Ovary (tissue), 10 donors: ENCODE measurements at places on chromosomes 11 and 22.

GRCh38 chr22:17665854-17666253 lies 27.3 kb downstream of the BCL2L13 start:
- DNase-seq = no peak

DNA sequence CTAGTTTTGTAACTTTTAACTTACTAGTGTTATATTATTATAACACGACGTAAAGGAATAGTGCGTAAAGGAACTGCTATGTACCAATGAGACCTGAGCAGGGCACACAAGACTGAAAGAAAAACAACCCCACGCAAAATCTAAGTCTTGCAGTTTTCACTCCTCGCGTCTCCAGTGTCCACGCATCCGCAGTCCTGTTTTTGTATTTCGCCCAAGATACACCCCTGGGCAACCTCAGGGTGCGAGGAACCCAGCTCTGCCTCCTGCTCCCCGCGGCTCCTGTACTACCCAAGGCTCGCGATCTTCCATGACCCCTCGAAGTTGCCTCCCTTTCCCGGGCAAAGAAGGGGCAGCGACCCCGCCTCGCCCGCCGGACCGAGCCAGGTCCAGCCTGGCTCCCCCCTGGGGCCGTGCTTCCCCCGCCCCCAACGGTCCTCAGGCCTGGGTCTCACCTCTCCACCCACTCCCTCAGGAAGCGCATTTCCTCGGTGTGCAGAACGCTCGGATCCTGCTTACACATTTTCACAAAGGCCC lies 393 bp downstream of the ST13 start:
- DNase-seq = no peak

- DNase-seq = peak; percentile 78
Measured at GRCh38 chr11:64148226-64148916, 17.5 kb downstream of the MACROD1 start.

GRCh38 chr11:78796956-78797355 lies 222.3 kb upstream of the NARS2 start:
- DNase-seq = no peak

DNA sequence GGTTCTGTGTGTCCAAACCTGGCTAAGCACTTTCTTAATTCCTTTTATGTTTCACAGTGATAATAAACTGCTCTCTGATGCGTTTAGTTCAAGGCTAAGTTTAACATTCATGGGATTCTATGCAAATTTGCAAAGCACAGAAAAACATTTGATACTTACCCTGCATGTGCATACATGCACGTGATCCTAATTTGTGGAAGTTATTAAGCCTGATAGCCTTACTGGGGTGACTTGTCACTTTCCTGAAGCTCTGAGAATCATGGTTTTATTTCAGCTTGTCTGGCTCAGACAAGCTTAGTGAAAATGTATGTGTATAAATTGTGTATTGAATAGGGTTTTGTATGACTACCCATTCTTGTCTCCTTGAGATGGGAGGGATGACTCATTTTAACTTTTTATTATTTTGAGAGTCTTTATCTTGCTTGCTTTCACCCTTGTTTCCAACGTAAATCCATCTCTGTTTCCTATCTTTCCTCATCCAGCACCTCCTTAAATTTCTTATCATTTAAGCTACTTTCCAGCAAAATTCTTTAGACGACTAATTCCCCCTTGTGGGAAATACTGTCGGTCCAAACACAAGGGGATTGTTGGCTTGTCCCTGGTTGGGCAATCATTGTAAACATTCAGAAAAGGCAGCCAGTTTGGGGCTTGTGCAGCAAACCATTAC lies 167.1 kb downstream of the C11orf91 start:
- DNase-seq = no peak

DNA sequence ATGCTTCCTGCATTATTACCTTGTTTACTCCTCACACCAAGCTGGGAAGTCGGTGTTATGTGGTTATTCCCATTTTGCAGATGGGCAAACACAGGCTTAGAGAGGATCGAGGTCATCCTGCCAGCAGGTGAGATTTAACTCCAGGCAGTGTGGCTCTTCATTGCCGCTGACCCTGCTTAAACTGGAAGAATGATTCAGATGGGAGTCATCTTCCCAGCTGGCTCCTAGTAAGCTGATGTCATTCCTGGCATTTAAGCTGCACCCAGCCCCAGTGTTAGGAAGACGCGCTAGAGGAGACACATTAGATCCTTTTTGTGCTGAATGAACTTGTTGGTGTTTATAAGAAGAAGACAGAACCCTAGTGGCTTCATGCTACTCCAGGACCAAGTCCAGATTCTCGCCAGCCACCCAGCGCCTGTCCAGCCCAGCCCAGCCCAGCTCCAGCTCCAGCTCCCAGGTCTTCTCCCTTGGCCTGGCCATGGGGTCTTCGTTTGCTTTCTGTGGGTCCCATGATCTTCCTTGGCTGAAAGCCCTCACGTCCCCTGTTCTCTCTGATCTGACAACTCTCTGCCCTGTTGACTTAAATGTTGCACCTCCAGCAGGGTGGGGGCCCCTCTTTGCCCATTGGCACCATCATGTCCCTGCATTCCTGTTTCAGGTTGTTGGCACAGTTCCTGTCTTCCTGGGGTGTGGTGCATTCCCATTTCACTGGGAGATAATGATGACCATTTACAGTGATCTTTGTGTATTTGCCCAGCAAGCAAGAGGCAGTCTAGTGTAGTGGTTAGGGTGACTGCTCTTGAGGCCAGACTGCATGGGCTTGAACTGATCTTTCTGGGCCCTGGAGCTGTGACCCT lies 13.6 kb downstream of the PARVB start:
- DNase-seq = peak; percentile 57

- DNase-seq = no peak
Measured at GRCh38 chr22:20965888-20966855, 883 bp upstream of the AIFM3 start.

- DNase-seq = no peak
Measured at GRCh38 chr11:116539211-116539610, 233.6 kb downstream of the BUD13 start.

- no peak for DNase-seq
Measured at GRCh38 chr22:49391436-49391835, 436.2 kb downstream of the BRD1 start.

GRCh38 chr11:19673924-19674729 lies 38.5 kb upstream of the NAV2 start:
- peak; percentile 16 for DNase-seq

DNA sequence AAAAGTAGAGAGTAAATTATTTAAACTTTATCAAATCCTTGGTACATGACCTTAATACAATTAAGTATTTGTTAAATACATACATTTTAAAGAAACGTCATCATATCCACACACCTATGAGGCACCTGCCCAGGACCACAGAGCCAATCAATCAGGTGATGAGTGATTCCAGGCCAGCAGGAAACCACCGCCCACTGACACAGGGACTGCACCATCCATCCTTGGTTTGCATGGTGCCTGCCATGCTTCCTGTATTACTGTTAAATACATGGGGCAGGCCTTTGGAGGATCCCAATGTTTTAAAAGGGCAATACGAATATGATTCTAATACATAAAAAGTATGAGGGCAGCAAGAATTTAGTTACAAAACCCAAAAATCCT lies 7.0 kb upstream of the TBC1D10A start:
- DNase-seq = no peak

DNA sequence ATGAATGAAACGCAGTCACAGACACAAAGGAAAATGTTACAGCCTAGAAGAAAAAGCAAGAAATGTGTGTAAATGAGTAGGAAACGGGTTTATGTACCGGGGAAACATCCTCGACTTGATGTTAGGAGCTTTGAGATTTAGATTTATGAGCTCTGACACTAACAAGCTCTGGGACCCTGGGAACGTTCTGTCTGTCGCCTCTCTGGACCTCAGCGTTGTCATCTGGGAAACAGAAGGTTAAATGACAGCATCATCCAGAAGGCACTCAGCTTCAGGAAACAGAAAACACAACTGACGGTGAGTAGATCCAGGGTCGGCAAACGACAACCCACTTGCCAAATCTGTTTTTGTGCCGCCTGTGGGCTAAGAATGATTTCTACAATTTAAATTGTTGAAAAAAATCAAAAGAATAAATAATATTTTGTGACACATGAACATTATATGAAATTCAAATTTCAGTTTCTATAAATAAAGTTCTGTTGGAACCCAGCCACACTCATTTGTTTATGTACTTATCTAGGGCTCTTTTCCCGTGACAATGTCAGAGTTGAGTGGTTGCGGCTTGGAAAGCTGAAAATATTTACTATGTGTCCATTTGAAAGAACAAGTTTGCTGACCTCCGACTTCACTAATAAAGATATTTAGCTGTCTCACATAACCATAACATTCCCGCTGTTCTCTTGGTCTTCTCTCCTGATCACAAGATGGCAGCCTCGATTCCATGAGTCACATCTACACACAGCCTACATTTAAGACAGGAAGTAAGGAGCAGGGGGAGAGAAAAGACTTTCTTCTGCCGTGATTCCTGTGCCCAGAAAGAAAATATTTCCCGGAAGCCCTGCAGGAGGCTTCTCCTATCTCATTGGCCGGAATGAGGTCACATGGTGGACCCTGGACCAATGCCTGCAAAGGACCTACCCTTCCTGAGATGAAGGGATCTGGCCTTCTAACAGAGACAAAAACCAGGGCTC lies 47.1 kb upstream of the SYT13 start:
- peak; percentile 53 for DNase-seq

- no peak for DNase-seq
Measured at GRCh38 chr22:44147821-44148574, 32.7 kb upstream of the PARVG start.

DNA sequence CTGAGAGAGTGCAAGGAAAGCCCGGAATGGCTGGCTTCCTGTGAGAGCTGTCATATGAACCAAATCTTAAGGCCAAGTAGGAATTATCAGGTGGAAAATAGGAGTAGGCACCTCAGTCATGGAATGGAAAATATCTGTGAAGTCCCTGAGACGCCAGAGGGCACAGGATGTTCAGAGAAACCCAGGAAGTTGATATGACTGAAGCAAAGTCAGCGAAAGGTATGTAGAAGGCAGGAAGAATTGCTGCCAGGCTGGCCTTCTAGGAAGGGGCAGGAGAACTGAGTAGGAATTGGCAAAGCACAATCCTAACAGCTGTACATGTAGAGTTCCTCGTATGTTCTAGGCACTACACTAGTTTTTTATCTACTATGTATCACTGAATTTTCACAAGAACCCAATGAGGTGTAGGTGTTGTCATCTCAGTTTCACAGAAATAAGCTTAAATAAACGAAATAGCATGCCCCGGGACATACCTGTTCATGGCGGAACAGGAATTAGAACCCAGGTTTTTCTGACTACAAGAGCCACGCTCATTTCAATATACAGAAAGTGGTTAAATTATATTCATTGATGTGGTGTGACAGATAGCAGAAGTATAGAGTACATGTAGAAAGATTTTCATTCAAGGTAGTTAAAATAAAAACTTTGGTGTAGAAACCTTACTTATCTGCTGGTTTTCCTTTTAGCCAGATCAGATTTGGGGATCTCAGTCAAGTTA lies 17.0 kb downstream of the HMGXB4 start:
- no peak for DNase-seq

GRCh38 chr11:64451856-64452255 lies 92.9 kb downstream of the RPS6KA4 start:
- DNase-seq = no peak

DNA sequence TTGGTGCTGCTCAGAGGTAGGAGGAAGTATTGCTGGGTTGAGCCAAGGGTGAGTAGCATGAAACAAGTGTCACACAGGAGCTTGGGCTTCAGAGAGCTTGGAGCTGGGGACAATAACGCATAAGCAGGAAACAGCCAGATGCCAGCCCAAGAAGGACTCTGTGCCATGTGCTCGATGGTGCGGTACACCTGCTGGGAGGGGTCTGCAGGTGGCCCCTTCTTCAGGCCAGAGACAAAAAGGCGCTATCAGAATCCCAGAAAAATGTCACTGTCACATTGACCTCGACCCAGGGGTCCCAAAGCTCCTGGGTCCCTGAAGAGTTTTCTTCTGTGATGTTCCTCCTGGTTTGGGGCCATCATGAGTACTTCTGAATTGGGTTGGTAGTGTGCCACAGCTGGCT lies 244.4 kb downstream of the TBC1D22A start:
- DNase-seq = no peak

- no peak for DNase-seq
Measured at GRCh38 chr11:30282289-30282631, 40.6 kb upstream of the ARL14EP start.

GRCh38 chr11:2762031-2762380 lies 62.2 kb upstream of the KCNQ1OT1 start:
- DNase-seq = peak; percentile 16

GRCh38 chr11:64839335-64839734 lies 5.1 kb downstream of the CDC42BPG start:
- DNase-seq = no peak

- DNase-seq = no peak
Measured at GRCh38 chr11:96960476-96960875, 570.7 kb downstream of the JRKL start.

DNA sequence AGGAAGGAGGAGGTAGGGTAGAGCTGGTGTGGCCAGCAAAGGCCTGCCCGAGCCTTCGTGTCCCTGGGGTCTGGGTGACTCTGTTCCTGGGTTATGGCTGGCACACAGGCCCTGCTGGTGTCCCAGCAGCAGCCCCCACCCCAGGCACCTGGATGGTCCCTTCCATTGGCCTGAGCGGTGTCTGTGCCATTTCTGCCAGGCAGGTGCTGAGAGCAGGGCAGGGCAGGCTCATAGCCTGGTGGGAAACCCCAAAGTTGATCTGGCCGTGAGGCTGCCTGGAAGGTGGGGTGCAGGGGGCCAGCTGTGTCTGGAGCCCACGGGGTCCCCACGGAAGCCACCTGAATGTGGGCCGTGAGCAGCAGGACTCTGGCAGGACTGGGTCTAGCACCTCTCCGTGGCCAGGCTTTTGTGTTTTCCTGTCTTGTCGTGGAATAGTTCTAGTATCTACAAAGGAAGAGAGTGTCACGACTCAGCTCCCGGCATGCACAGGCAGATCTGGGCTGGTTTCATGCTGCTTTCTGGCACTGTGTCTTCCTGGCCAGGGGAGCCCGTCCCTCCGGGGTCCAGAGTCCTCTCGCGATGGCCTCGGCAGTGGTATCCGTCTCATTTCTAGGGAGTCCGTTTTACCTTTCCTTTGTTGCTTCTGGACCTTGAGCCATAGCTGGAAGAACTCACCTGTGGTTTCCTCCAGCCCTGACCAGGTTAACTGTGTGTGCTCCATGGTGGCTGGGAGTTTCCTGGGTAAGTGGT lies 83.7 kb downstream of the KCNQ1 start:
- DNase-seq = peak; percentile 13

GRCh38 chr22:50298937-50299784 lies 8.3 kb downstream of the PLXNB2 start:
- DNase-seq = no peak

- no peak for DNase-seq
Measured at GRCh38 chr22:44573451-44573850, 75.4 kb upstream of the RTL6 start.

DNA sequence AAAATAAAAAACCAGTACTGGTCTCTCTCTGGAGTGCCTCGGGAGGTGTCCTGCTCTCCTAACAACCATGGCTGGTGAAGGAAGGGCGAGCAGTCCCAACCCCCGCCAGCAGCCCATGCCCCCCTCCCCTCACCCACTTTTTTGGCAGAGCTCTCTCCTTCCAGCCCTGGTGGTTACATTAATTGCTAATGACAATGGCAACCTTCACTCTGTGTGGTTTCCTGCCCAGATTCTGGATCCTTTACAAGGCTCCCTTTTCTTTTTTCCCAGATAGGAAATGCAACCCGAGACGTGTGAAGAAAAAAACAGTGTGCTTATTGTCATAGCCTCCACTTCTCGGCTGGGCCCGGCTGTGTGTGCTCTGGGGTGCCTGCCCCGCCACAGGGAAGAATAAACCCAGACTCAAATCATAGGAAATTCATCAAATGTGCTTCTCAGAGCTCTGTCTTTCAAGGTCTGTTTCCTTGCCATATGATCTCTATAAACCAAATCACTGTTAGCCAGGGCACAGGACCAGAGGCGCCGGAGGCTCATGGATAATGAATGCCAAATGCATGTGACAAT lies 513.0 kb downstream of the SOX6 start:
- no peak for DNase-seq
